ENCODE measurements at places on chromosomes 2 and 18.

GRCh38 chr2:8847400-8847799 lies 10.0 kb upstream of the KIDINS220 start:
- DNase-seq, result no peak

GRCh38 chr2:16117021-16117700 lies 176.8 kb downstream of the MYCN start:
- no peak for DNase-seq

GRCh38 chr2:71790226-71791060 lies 337.1 kb downstream of the DYSF start:
- DNase-seq, result no peak

GRCh38 chr2:30287190-30287840 lies 56.0 kb downstream of the LBH start:
- DNase-seq, result peak; percentile 12

All from activated T-cell treated with anti-CD3 and anti-CD28 coated beads, Interleukin-2, amount 50 U/mL, for 24 hours (primary cell).